ENCODE measurements at places on chromosomes 1 and 21. TPM values are rescaled to one million over a fixed set of nuclear protein-coding genes. Genes with fewer than 3 reads are reported as not detected.

DNA sequence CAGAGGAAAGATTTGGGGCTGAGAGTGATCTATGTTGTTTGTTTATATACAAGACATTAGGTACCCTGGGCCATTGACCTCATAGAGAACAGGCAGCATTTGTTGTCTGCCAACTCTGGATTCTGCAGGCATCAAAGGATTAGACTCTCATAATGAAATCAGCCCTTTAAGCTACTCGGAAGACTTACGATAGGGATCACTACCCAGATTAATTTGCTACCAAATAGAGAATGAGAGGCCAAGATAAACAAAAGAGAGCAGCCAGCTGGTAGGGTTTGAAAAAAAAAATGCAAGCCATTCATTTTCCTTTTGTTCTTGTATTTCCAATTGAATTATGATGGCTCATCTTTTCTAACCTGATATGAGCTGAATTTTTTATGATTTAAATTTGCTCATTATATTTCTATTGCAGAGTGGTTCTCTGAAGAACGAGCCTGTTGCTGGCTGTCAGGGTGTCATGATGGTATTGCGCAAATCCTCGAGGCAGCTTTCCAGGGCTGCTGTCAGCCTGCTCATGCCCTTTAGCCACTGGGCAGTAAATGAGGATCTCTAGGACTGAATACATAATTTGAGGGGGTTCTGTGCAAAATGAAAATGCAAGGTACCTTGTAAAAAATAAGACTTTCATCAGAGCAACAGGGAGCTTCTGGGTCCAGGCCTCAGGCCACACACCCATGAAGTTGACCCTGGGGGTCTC lies 116.4 kb upstream of the KCNJ15 start:
- DNase-seq = no peak

DNA sequence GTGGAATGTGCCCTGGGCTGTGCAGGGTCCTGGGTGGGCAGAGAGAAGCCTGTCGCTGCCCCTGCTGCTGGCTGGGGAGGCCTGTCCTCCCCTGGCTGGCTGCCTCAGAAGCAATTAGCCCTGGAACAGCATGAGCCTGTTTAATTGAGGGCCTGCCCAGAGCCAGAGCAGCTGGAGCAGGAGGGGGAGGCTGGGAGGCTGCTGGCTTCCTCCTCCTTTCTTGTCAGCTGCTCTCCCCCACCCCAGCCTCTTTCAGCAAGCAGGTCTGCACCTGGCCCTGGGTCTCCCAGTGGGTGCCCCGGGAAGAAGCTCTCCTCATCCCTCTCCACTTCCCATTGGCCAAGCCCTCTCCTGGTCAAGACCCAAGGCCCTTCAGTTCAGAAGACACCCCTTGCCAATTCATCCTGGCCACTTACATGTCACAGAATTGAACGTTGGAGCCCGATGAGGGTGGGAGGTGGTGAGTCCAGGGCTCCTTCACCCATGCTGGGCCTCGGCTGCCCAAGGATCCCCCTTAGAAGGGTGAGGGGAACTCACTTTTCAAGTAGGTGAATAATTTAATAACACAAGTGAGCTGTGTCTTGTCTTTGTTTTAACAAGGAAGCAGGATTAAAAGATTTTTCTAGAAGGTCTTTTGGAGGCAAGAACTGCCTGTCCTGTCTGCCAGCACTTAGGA lies 13.2 kb downstream of the AMPD2 start:
- DNase-seq = no peak

The LRIG2 gene
- 23.0 TPM for polyA plus RNA-seq

GRCh38 chr1:116485071-116485735 lies 85.6 kb downstream of the CD58 start:
- DNase-seq = peak; percentile 69

The ATP6V1G3 gene
- polyA plus RNA-seq = 7.3 TPM

DNA sequence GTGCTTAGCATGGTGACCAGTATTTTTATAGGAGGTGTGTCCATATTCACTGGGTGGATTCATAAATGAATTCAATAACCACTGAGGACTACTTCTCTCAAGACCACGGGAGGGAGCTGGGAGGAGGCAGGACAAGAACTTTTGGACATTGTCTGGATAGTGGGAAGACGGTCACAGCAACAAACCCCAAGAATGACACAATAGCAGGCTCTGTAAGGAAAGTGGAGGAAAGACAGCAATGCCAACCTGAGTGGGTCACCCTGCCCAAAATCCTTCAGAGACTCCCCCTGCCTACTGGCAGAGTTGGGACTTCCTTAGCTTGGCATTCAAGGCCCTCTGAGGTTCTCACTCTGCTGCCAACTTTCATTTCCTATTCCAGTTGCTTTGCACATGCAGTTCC lies 42.0 kb downstream of the GLIS1 start:
- no peak for DNase-seq

The PDZK1 gene
- polyA plus RNA-seq = 123 TPM

All from left renal cortex interstitium (tissue), 4 donors.